ENCODE measurements at places on chromosomes 2 and 18.
A peak's percentile ranks its signal among the peaks of the same experiment; 100 is the strongest.

GRCh38 chr2:235160281-235160810, 208.5 kb downstream of the SH3BP4 start:
- DNase-seq, result no peak

GRCh38 chr2:109185338-109185737, 56.3 kb downstream of the SH3RF3 start:
- no peak for DNase-seq

DNA sequence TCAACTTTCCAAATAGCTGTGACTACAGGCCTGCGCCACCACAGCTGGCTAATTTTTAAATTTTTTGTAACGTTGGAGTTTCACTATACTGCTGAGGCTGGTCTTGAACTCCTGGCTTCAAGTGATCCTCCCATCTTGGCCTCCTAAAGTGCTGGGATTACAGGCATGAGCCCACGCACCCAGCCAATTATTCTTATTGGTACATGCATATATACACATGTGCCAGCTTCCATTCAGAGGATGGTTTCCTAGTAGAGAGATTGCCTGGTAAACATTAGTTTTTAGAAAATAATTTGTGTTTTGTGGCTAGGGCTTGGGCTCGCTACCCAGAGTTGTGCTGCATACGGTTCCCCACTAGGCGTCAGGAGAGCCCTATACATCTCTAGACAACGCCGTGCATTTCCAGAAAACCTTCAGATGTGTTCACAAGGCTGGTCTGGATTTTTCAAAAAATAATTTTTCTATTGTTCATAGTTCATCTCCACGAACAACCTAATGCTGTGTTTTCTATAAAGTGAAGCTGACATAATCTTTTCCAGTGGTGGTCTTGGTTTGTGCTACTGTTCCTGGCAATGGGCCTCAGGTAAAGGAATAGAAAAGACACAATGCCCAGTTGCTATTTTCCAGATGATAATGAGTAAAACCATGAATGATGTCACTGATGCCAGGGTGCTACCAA, 14.6 kb upstream of the AFG3L2 start:
- no peak for DNase-seq

GRCh38 chr2:160512491-160512890, 18.9 kb upstream of the RBMS1 start:
- DNase-seq, result no peak

DNA sequence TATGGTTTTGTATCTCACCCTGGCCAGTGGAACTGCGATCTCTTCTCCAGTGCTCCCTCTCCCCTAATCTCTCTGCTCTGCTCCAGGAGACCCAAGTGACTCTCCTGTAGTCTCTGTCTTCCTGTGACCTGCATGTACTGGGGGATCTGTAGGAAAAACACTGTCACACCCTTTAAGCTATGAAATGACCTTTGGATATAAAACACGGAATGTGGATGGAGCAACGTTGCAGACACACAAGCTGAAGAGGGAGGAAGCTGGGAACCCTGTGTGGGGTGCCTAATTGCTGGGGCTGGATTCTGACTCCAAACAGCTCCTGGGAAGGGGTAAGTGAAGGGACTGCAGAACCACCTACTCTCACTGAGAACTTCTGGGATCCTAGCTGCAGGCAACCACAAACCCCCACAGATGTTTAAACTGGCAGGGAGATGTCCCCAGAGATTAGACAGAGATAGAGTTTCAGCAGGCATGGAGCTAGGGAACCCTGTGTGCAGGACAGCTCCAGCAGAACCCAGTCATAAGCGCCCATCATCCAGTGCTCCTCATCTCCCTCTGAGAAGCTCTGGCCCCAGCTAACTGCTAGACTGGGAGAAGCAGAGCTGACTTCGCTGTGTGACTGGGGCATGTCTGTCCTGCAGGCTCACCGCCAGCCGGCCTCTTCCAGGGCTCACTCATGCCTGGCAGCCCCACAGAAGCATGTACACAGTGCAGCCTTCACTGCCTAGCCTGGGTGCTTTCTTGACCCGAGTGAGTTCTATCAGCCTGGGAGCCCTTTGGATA, 482.7 kb upstream of the SETBP1 start:
- no peak for DNase-seq

GRCh38 chr2:134513465-134513804, 205.4 kb downstream of the TMEM163 start:
- no peak for DNase-seq

- DNase-seq, result no peak
Measured at GRCh38 chr2:28342081-28342967, 50.3 kb upstream of the FOSL2 start.

DNA sequence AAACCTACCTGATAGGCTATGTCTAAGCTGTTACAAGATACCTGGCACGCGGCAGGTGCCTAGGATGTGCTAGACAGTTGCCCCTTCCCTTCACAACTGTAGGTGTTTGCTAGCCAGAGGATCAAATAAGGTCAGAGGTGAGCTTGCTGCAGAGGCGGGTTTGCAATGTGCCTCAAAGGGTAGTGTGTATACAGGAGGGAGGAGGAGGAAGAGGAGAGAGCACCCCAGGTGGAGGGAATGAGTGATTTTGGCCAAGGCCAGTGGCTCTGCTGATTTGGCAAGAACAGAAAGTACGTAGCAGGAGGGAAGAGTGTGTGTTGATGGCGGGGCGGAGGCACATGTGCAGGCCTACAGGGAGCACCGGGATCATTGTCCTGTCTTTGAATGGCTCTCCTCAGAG, 236.5 kb downstream of the HAUS1 start:
- DNase-seq, result no peak

DNA sequence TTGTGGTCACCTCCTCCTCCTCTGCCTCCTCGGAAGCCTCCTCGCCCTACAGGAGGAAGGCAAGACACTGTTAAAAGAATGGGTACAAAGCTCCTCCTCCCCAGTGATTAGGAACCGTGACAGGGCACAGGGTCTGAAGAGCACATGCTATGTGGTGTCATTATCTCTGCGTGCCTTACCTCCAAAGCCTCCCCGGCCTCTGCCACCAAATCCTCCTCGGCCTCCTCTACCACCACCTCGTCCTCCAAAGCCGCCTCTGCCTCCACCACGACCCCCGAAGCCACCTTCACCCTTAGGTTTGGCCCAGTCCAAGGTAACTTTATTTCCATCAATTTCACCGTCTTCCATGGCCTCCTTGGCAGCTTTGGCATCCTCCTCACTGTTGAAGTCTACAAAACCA, 9.1 kb downstream of the NCL start:
- DNase-seq, result no peak

- peak; percentile 9 for DNase-seq
Measured at GRCh38 chr2:177983183-177983788, 89.3 kb downstream of the PDE11A start.

DNA sequence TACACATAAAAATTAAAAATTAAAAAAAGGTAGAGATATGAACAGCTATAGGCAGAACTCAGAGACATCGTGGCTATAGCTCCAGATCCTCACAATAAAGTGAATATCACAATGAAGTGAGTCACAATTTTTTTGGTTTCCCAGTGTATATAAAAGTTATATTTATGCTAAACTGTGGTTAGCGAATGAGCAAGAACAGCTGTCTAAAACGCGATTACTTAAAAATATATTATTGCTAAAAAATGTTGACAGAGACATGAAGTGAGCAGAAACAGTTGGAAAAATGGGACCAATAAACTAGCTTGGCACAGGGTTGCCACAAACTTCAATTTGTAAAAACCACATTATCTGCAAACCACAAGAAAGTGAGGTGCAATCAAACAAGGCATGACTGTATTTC, 551.7 kb upstream of the NETO1 start:
- no peak for DNase-seq

DNA sequence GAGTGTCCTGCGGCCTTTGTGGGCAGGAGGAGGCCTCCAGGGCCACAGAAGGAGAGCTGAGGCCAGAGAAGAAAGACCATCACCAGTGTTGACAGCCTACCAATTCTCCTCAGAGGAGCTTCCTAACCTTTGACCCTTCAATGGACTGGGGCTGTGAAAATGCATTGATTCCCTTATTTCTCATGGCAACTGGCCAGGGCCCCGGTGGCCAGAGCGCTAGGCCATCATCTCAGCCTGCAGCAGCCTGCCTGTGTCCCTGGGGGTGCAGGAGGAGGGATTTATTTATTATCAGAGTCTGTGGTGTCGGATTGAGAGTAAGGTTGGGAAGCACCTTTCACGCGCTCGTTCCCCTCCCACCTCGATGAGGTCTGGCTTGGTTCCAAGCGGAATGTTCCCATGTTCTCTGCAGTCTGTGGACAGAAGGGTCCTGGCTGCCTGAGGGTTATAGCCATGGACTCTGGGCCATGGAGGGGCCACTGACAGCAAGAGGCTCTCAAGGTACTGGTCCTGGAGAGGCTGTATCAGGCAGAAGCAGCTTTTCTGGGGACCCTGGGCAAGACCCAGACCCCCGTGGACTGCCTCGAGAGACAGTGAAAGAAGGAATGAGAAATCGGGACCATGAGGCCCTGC, 53.8 kb downstream of the CYP27C1 start:
- no peak for DNase-seq

DNA sequence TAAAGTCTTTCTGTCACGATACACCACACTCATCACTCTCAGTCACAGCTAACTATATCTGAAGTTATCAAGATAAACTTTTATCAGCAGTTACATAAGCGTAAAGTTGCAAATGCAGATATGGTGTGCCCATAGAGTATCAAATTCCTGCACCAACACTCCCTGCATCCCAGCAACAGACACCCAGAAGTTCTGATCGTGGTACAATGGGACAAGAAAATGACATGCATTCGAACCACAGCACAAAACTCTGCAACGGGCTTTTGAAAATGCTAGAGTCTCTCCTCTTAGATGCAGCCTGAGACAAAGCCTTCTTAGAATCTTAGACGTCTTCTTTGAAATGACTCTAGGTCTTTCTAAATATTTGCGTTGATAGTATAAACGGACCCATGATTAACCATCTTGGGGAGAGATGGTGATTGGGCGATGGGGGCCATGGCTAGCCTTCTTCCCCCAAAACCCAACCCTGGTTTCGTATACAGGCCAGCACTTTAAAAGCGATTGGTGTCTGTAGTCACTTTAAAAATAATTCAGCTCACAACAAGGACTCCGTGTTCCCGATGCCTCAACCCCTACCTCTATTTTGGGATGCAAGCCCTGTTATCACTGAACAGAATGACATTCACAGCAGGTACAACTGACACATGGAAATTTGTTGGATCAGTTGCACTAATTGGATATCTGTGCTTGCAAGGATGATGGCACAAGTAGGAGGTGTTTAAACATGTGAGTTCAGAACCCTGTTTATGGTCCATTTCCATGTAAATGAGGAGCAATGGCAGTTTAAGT, 286.6 kb downstream of the MYT1L start:
- DNase-seq, result no peak

DNA sequence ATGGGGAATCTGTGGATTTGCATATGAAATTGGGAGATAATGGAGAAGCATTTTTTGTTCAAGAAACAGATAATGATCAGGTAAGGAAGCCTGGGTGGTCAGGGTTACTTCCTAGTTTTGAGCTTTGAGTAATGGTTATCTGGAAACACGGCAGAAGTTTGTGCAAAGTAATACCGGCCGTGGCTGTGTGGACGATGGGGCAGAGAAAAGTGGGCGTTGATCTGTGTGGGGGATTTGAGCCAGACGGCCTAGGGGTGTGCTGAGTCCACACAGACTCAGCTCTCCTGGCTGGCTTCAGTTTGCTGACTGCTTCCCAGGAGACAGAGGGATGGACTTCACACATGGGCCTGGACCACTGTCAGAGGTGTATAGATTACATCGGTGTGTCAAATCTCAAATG, 21.3 kb downstream of the LPIN1 start:
- DNase-seq, result no peak

GRCh38 chr18:63312737-63313395, 6.7 kb downstream of the BCL2 start:
- no peak for DNase-seq

DNA sequence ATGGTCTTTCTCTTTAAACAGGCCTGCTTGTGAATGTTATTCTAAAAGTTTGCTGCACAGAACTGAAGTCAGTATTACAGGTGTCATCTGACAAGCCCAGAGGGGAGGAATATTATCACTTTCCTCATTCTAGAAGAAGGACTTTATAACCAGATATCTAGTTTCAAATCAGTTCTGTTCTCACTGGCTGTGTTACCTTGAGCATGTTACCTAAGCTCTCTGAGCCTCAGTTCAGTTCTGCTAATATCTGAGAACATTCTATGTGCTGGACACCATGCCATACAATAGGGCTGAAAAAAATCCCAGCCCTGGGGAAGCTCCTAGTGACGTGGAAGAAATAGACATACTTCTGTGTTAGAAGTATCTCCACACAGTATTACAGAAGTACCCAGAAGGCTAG, 27.9 kb downstream of the MAPRE3 start:
- DNase-seq, result no peak

DNA sequence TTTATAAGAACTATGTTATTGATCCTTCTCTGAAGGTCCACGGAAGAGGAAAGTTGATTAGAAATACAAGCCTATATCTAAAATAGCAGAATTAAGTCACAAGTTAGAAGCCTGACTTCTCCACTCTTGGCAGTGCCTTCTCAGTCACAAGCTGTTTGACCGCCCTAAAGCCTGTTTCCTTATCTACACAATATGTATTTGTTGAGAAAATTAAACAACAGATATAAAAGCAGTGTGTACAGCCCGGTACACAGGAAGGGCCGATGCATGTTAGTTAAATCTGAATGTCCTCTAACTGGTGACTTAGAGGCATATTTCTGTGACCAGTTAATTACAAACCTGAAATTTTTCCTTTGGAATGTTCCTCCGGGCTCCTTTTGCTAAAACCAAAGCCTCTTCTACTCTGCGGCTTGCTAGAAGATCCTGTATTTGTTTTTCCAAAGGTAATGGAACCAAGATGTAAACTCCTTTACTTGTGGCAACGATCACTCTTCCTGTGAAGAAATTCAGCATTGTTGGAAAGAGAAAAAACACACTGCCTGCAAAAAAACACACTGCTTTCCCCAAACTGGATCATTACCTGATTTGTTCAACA, 33.4 kb downstream of the TGFBRAP1 start:
- DNase-seq, result no peak

DNA sequence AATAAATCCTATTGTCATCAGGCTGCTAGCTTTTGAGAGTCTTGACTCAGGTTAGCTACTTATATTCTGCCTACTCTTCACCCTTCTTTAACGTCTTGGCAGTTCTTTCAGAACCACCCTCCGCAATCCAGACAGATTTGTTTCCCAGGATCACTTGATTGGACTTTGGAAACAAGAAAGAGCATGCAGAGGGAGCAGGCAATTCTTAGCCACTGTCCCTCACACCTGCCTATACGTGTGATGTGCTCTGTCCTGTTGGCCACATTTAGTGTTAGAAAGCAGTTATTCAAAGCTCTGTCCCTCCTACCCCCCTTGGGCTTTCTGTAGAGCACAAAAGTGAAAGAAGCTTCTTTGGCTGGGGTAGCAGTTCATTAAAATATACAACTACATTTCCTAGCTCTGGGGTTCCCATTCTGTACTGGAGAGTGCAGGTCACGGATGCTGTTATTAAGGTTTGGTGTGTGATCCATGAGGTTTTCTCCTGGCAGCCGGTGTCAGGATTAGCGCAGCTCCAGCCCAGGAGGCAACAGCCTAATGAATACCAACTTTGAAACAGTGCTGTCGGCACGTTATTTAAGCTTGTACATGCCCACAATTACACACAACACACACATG, 6.3 kb downstream of the FZD5 start:
- DNase-seq, result no peak

- no peak for DNase-seq
Measured at GRCh38 chr2:36572054-36572718, 25.8 kb downstream of the FEZ2 start.

- DNase-seq, result no peak
Measured at GRCh38 chr2:133774654-133775015, 206.4 kb upstream of the NCKAP5 start.
